ENCODE measurements at places on chromosomes 2 and 18. TPM values are rescaled to one million over a fixed set of nuclear protein-coding genes. Genes with fewer than 3 reads are reported as not detected.

ZNF519 gene
- total RNA-seq = 4.4 TPM

FLACC1 gene
- total RNA-seq = not detected

MAP4K3 gene
- 24.3 TPM for total RNA-seq

PCARE gene
- not detected for total RNA-seq

ARHGEF33 gene
- total RNA-seq = 1.4 TPM

GALNT3 gene
- 3.6 TPM for total RNA-seq

RGPD4 gene
- not detected for total RNA-seq

BUB1 gene
- total RNA-seq = 31.0 TPM

REG1B gene
- total RNA-seq = not detected
